IMR-90 (cell line): ENCODE measurements at places on chromosomes 2 and 18. TPM values are rescaled to one million over a fixed set of nuclear protein-coding genes. Genes with fewer than 3 reads are reported as not detected.

GRCh38 chr2:188187726-188188125, 103.9 kb upstream of the GULP1 start:
- DNase-seq: no peak

- DNase-seq: no peak
Observed at GRCh38 chr2:238691596-238692491, 156.0 kb upstream of the TWIST2 start.

GRCh38 chr2:75574106-75574505, 13.4 kb upstream of the EVA1A start:
- DNase-seq: peak; percentile 20

SCYGR8 gene
- total RNA-seq: not detected in 2 replicates

DNA sequence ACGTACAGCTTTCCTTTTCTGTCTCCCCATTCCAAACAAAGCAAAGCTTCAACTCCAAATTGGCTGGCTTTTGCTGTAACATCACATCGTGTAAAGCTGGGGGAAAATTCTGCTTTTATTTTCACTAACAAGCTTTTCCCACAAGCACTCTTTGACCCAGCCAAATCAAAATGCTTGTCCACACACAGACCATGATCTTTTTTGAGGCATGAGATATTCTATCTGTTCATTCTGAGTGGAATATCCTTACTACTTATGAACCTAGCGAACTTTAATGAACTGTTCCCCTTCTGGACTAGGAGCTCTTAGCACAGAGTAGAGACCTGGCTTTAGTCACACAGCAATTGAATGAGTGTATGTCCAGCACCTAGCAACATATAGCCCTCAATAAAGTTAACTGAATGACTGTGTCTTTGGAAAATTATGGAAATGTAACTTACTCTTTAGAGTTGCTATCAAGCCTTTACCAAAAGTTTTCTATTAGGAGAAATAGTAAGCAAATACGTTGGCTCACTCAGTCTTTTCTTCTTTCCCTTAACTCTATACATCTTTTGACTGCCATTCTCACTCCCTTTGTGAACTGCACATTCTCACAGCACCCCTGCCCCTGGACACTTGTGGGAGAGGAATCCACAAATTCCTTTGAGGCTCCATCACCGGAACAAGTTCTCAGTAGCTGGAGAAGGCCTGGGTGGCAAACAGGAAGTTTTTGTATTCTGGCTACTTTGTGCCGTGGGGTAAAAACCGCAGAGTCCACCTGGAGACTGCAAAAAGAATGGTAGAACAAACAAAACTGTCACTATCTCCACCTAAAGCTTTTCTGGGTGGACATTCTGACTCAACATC, 1.3 kb upstream of the UBE2E3 start:
- DNase-seq: peak; percentile 76

- DNase-seq: peak; percentile 93
Observed at GRCh38 chr18:23784832-23785245, 95.6 kb downstream of the LAMA3 start.

IL36A gene
- not detected in 2 replicates for total RNA-seq

GRCh38 chr2:114864901-114865300, 422.5 kb downstream of the DPP10 start:
- no peak for DNase-seq

RSAD2 gene
- total RNA-seq: not detected in 2 replicates

GRCh38 chr2:54818226-54818625, 94.8 kb downstream of the EML6 start:
- DNase-seq: no peak

ARHGAP25 gene
- 0.28 and 0.36 TPM in 2 replicates for total RNA-seq

DNA sequence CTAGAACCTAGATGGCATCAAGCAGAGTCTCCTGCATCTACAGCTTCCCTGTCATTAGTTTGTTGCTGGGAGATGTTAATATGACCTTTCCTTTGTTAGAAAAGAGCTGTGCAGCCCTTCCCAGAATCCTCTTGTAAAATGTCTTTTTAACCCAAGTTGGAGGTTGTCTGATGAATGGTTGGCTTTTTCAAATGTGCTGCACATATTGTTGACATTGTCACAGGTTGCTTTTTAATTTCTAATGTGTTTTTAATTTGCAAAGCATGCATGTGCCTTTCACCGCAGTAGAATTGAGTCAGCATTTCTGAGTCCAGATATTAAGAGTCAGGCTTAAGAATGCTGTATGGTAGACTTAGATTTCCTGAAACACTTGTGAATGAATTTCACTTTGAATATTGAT, 120.8 kb downstream of the GREB1L start:
- DNase-seq: no peak

DNA sequence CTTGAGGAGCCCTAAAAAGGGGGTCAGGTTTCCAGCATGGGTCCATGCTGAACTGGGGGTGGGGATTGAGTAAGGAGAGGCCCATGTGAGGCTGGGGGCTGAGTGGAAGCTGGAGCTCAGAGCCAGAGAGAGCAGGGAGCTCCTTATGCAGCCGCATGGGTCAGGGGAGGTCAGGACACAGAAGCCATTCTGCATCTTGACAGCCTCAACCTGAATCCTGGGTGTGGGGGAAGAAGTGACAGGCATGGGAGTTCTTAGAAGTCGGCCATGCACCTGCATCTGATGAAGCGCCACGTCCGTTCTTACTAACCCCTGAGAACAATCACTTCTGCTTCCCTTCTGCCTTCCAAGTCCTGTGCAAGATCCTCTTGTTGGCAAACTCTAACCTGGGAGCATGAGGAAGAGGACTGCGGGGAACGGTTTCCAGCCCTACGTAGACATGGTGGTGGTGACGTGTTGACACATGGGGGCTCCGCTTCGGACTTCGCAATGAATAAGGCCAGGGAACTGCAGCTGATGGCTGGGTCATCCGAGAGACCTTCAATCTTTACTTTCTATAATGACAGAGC, 22.3 kb downstream of the GNLY start:
- no peak for DNase-seq

DNA sequence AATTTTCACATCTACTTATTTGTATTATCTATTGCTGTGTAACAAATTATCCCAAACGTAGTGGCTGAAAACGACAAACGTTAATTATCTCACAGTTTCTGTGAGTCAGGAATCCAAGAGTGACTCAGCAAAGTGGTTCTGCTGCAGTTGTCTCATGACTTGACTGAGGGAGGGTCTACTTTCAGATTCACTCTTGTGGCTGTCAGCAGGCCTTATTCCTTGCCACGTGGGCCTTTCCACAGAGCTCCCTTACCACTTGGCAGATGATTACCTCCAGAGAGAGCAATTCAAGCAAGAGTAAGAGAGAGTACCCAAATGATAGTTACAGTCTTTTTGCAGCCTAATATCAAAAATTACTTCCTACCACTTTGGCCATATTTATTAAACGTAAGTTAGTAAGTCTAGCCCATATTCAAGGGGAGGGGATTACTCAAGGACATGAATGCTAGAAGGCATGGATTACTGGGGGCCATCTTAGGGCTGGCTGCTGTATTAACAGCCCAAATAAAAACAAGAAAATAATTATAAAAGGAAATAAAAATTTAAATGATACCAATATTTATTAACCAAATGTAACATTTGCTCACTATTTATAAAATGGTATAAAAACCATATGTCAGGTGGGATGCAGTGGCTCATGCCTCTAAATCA, 48.7 kb upstream of the NBEAL1 start:
- DNase-seq: peak; percentile 63

- DNase-seq: peak; percentile 80
Observed at GRCh38 chr2:231709981-231710798, 1.9 kb downstream of the PTMA start.
